ENCODE measurements at places on chromosomes 16 and 17.

DNA sequence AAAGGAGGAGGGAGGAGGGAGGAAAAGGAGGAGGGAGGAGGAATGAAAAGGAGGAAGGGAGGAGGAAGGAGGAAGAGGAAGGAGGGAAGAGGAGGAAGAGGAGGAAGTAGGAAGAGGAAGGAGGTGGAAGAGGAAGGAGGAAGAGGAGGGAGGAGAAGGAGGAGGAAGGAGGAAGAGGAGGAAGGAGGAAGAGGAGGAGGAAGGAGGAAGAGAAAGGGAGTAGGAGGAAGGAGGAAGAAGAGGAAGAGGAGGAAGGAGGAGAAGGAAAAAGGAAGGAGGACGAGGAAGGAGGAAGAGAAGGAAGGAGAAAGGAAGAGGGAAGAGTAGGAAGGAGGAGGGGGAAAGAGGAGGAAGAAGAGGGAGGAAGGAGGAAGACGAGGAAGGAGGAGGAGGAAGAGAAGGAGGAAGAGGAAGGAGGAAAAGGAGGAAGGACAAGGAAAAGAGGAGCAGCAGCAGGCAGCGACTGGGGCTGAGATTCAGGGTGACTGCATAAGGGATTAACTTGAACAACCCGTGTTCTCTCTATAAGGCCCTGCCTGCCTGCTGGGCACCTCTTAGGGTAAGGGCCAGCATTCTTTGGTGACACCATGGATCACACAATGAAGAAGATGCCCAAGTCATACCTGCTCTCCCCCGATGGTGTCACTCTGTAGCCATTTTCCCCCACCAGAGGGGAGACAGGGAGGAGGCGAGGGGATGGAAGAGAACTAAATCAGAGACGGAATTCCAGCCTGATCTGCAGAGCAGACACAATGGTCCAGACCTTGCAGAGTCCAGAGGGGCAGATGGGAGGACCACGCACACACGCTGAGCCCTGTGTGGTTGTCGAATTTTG is 1.4 kb upstream of the IL34 start:
- DNase-seq: no peak

- no peak for DNase-seq
Observed at GRCh38 chr17:859824-860195, 77.7 kb downstream of the MRM3 start.

DNA sequence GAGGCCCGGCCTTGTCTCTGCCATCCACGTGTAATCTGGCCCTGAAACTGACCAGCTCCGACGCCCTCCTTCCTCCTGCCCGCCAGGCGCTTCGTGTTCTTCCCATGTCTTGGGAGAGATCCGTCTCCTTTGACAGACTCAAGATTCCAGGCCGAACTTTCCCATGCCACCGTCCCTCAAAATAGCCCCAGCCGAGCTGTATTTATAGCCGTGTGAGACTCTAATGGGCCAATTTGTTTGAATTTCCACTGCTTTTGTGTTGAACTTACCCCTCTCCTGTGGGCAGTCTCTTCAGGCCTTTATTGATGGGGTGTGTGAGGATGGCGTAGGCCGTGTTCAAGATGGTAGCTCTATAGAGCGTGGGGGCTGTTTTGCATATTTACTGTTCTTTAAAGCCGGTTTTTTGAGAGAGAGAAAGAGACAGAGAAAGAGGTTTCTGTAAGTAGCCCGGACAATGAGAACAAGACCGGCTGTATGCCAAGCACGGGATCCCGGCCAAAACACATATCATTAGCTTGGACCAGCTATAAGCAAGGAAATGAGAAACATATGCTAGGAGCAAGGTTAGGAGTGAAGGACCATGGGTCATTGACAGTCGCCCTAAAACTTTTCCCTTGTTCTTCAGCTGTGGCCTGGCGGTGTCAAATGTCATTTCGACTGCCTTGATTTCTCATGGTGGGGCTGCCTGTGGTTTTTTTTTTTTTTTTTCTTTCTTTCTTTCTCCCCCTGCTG is 124.5 kb upstream of the ZFHX3 start:
- peak; percentile 27 for DNase-seq

DNA sequence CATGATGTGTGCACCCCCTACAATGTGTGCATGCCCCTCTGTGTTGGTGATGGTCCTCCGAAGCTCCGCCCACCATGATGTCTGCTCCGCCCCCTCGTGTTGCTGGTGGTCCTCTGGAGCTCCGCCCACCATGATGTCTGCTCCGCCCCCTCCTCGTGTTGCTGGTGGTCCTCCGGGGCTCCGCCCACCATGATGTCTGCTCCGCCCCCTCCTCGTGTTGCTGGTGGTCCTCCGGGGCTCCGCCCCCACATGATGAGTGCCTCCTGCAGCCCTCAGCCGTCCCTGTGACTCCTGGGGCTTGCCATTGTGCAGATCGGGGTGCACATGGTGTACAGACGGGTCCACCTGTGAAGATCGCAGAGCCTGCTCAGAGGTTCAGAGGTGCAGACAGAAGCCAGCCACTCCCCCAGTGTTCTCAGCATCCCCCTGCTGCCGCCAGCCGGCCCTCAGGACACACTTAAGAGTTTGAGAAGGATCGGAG is 129.1 kb upstream of the CHMP6 start:
- no peak for DNase-seq

DNA sequence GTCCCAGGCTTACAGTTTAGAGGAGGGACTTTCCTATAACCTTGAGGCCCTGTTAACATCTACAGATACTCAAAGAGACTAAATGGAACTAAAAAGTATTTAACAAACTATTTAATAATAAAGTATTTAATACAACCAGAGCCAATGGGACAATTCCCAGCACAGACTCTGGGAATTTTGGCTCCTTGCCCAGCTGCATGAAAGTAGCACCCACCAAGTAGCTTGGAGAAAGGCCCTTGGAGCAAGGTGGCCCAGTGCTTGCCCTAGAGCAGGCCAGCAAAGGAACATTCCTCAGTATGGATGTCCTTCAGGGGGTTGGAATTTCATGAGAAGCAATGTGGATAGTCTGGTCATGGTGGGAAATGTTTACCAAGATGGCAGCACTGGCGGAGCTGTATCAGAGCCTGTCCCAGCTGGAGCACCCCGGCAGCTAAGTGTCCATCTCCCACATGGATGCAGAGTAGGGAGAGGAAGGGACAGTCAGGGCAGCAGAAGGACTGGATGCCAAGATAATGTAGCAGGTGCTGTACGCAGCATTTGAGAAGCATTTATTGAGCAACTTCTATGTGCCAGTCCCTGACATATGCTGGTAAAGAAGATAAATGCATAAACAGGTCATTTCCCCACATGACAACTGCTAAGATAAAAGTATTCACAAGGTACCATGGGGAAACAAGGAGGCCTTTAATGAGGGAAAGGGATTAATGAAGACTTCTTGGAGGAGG is 5.2 kb upstream of the SMARCD2 start:
- no peak for DNase-seq

DNA sequence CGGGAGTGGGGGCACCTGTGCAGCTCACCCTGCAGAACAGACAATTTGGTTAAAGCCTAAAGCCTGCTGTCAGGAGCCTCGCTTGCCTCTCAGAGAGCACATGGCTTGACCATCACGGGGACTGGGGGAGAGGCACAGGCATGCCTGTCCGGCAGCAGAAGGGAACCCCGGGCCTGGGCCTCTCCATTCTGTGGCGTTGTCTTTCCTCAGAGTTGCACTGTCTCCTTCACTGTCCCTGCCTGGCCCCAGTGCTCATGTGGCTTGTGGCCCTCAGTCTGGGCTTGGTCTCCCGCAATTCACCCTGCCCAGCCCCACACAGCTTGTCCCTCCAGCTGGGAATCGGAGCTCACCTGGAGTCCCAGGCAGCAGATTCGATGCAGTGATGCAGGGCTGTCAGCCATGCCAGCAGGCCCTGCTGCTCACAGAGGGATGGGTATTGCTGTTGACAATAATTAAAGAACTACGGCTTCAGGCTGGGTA is 189.9 kb downstream of the SEC14L1 start:
- DNase-seq: no peak

DNA sequence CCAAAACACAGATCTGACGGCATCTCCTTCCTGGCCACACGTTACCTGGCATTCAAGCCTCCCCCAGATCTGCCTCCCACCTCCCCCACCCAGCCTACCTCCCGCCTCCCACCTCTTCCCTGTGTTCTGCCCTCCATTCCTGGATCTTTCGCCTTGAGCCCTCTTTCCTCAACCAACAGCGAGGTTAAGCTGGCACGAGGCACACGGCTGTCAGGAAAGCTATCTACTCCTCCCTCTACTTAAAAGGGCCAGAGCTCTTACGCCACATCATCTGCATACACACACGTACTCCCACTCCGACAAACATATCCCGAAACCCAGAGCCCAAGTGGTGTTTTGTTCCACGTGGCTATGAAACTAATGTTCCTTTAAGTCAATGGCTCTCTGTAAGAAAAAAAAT is 18.0 kb downstream of the WDR45B start:
- no peak for DNase-seq

DNA sequence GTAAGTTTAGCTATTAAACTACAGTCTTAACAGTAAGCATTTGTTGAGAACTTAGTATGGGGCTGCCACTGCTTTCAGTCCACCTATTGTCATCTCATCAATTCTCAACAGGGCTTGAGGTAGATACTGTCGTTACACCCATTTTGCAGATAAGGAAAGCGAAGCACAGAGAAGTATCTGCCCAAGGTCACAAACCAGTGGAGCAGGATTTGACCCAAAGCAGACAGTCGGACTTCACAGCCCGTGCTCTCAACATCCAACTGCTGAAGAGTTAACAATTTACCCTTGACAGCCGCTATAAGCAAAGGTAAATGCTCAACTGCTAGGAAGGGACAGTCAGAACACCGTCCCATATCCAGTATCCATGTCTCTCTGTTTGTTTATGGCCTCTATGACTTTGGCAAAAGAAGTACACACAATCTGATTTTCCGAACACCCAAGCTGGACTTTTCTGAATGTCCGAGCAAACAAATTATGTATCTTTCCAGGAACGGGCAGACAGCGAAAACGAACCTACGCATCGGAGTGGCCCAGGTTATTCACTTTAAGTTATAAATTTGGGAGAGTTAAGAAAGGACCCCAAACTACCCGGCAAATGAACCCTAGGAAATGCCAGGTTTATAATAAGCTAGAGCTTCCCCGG is 1.2 kb downstream of the SIAH1 start:
- no peak for DNase-seq

GRCh38 chr17:30372755-30373154 is 6.0 kb upstream of the CPD start:
- no peak for DNase-seq

DNA sequence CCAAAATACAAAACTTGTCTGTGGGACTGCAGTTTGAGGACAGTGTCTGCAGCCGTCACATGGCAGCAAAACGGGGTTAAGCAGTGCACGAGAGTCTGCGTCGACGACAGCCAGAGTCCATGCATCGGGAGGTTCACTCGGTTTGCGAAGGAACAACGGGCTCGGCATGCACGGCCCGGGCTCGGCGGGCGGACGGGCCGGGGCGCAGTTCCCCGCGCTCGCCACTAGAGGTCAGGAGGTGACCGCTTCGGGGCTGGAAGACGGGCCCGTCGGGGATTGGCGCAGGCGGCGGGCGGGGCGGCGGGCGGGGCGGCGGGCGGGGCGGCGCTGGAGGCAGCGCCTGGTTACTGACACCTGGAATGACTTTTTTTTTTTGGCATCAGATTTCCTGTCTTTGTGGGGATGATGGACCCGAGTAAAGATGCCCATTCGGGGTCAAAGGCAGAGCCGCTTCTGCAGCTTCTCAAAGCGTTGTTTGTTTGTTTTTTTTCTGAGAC is 6.5 kb downstream of the SCGB1C2 start:
- DNase-seq: peak; percentile 77

Data from NCI-H460 (cell line).